ENCODE measurements at places on chromosomes 5 and 9. TPM values are rescaled to one million over a fixed set of nuclear protein-coding genes. Genes with fewer than 3 reads are reported as not detected.

Gene SV2C
- not detected for polyA plus RNA-seq

Gene KIAA0825
- 2.1 TPM for polyA plus RNA-seq

Gene OCLN
- 0.07 TPM for polyA plus RNA-seq

Gene PIP5K1B
- 9.0 TPM for polyA plus RNA-seq

Gene PCDHGA12
- 0.11 TPM for polyA plus RNA-seq

Gene IL5
- polyA plus RNA-seq: not detected

Gene BRD3OS
- polyA plus RNA-seq: 45.1 TPM

Gene NDUFS4
- 81.8 TPM for polyA plus RNA-seq

Gene SLC25A2
- polyA plus RNA-seq: not detected

Gene SHISAL2B
- polyA plus RNA-seq: not detected

Gene C1QTNF3
- not detected for polyA plus RNA-seq

- no peaks in the 10 kb centered on the region for H3K4me1 ChIP-seq
- no peak overlapping the region for H3K4me3 ChIP-seq
- H3K27ac ChIP-seq: no peak overlapping the region
- no peak for DNase-seq
Measured at GRCh38 chr5:21236971-21237427, 1249.0 kb upstream of the CDH18 start.

DNA sequence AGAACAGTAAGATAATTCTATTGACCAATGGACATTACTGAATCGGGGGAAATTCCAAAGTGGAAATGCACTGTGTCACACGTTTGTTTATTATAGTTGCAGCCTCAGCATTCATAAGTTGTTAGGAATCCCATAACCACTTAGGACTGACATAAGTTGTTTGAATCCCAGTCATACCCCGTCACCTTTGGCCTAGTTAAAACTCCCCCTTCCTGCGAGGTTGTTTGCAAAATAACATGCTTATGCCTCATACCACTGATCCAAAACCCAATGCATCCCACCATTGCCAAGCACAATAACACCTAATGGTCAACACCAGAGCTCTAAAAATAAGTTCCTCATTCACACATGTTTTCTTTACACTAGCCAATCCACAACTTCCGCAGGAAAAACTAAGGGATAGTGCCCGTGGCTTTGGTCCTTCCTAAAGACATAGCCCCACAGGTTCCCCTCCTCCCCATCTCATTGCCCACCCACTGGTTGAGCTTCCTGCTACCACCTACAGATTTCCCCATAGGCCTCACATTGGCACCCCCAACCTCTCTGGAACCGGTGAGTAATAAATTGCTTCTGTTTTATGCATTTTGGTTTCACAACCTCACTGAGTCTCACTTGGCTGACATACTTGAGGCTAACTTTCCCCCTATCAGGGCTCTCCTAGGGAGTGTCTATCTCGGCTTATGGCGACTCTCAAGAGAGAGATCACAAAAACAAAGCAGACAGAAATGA is 42.3 kb upstream of the MUSK start:
- no peaks in the 10 kb centered on the region for H3K27me3 ChIP-seq
- no peak overlapping the region for H3K27ac ChIP-seq
- H3K4me1 ChIP-seq: no peaks in the 10 kb centered on the region
- DNase-seq: no peak

DNA sequence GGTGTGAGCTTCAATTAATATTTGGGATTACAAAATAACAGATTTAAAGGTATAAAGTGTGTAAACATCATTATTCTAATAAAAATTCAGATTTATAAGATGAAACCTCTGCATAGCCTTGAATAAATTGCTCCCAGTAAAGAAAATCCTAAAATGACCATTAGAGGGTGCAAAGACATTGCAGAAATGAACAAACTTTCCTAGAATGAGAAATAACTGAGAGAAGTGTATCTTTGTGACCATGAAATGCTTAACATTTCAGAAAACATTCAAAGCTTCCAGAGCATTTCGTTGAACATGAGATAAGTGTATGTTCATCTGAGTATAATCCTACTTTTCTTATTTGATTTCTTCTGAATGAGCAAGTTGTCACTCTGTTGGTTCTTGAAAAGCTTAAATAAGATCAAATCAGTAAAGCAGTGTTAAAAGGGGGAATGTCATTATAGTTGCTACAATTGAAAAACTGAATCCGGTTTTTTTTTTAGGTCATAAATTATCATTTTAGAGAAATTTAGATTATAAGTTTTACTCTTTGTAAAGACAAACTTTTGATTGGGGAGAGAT is 24.7 kb upstream of the NUDT12 start:
- DNase-seq: no peak
- peaks cover 9% of the 10 kb centered on the region for H3K27me3 ChIP-seq
- H3K36me3 ChIP-seq: no peaks in the 10 kb centered on the region
- H3K4me1 ChIP-seq: no peaks in the 10 kb centered on the region
- H3K4me3 ChIP-seq: no peak overlapping the region
- no peak overlapping the region for H3K27ac ChIP-seq

DNA sequence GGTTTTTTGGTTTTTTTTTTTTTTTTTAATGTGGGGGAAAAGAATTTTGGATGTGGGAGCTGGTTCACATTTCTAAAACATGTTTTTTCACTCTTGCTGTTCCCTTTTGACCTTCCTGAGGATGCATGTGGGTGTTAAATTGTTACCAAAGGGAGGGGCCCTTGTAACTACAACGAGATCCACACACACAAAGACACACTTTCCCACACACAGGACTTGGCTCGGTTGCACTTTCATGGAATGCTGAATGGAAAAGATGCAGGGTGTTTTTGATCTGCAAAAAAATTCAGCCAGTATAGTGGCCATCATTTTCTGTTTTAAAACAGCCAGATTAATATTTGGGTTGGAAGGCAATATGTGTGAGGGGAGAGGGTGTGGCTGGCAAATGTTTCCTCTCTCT is 576.9 kb downstream of the EBF1 start:
- H3K36me3 ChIP-seq: no peaks in the 10 kb centered on the region
- H3K27ac ChIP-seq: no peak overlapping the region
- DNase-seq: no peak
- no peak overlapping the region for H3K4me3 ChIP-seq
- H3K4me1 ChIP-seq: no peaks in the 10 kb centered on the region

- no peaks in the 10 kb centered on the region for H3K36me3 ChIP-seq
- no peaks in the 10 kb centered on the region for H3K27me3 ChIP-seq
- H3K4me1 ChIP-seq: no peaks in the 10 kb centered on the region
Measured at GRCh38 chr9:17942498-17942897, 363.6 kb downstream of the SH3GL2 start.

GRCh38 chr9:122562134-122562760 is 9.3 kb downstream of the OR1N2 start:
- H3K36me3 ChIP-seq: peaks cover 11% of the 10 kb centered on the region
- H3K4me3 ChIP-seq: no peak overlapping the region
- H3K27me3 ChIP-seq: peaks cover 51% of the 10 kb centered on the region
- no peak for DNase-seq
- no peak overlapping the region for H3K27ac ChIP-seq
- no peaks in the 10 kb centered on the region for H3K4me1 ChIP-seq

DNA sequence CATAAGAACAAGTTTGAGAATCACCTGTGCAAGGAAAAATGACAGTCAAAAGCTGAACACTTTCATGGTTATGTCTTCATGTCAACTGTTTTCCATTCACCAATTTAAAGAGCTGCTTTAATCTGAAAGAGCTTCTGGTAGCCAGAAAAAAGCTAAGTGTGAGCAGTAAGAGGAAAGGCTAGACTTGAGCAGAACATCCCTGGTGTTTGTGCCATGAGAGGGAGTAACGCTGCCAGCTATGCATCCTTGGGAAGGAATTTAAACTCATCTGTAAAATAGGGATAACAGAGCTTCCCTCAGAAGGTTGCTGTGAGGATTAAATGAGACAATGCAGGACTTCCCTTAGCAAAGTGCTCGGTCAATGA is 193.7 kb downstream of the MAPKAP1 start:
- H3K27me3 ChIP-seq: no peaks in the 10 kb centered on the region
- DNase-seq: no peak
- H3K4me3 ChIP-seq: no peak overlapping the region
- H3K4me1 ChIP-seq: peaks cover 12% of the 10 kb centered on the region
- no peak overlapping the region for H3K27ac ChIP-seq

- DNase-seq: no peak
- no peaks in the 10 kb centered on the region for H3K36me3 ChIP-seq
- peaks cover 11% of the 10 kb centered on the region for H3K4me1 ChIP-seq
- no peak overlapping the region for H3K27ac ChIP-seq
- no peaks in the 10 kb centered on the region for H3K27me3 ChIP-seq
Measured at GRCh38 chr5:65861830-65862241, 64.5 kb upstream of the ERBIN start.

DNA sequence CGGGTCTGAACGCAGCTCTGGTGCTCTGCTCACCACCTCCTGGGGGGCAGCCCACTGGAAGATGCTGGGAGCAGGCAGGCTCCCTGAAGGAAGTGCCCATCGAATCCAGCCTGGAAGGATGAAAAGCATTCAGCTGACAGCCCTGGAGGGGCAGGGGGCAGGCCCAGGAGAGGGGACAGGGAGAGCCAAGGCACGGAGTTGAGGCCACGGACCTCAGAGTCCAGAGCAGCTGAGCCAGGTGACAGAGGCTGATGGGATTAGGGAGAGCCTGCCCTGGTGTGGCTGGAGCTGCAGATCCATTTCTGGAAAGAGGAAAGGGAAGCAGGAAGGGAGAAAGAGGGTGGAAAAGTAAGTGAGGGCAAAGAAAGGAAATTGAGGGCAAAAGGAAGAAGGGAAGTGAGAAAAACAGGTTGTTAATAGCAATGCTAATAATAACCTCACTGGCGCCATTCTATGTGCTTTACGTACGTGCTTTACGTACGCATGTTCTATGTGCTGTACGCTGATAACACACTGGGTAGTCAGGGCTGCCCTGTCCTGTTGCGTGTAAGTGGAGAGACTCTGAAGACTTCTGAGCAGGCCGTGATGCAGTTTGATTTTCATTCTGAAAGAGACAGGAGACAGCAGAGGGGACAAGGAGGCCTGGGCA is 52.6 kb downstream of the LMX1B start:
- no peak for DNase-seq
- H3K27ac ChIP-seq: no peak overlapping the region
- H3K4me3 ChIP-seq: peak overlapping the region; percentile 10
- H3K4me1 ChIP-seq: peaks cover 17% of the 10 kb centered on the region
- H3K27me3 ChIP-seq: peaks cover 10% of the 10 kb centered on the region

GRCh38 chr5:51194671-51195070 is 188.6 kb upstream of the ISL1 start:
- H3K4me3 ChIP-seq: no peak overlapping the region
- no peaks in the 10 kb centered on the region for H3K4me1 ChIP-seq
- DNase-seq: no peak

DNA sequence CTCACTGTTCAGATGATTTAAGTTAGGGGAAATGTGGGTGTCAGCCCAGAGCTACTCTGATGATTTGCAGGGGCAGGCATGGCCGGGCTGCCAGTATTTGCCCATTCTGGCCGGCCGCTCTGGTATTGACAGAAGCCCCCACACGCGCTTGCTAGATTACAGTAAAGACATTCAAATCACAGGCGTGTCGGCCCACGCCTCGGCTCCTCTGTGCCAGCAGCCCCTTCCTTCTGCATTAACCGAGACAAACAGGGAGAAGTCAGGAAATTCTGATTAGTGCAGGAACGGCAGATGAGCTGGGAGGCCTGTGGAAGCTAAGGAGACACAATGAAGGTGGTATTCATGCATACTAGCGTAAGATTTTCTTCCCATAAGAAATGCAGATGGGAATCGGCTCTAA is 113.3 kb downstream of the CRB2 start:
- DNase-seq: no peak
- H3K27ac ChIP-seq: no peak overlapping the region
- peaks cover 9% of the 10 kb centered on the region for H3K4me1 ChIP-seq
- peaks cover 2% of the 10 kb centered on the region for H3K36me3 ChIP-seq
- no peak overlapping the region for H3K4me3 ChIP-seq

- H3K4me3 ChIP-seq: no peak overlapping the region
- H3K36me3 ChIP-seq: no peaks in the 10 kb centered on the region
- peaks cover 43% of the 10 kb centered on the region for H3K27me3 ChIP-seq
Measured at GRCh38 chr5:169567079-169567478, 16.5 kb upstream of the SPDL1 start.

GRCh38 chr9:26928902-26929495 is 18.0 kb downstream of the PLAA start:
- H3K27ac ChIP-seq: no peak overlapping the region
- H3K4me3 ChIP-seq: no peak overlapping the region
- DNase-seq: no peak
- no peaks in the 10 kb centered on the region for H3K27me3 ChIP-seq
- peaks cover 6% of the 10 kb centered on the region for H3K4me1 ChIP-seq
